ENCODE measurements at places on chromosomes 7 and 10.
A peak's percentile ranks its signal among the peaks of the same experiment; 100 is the strongest.

- DNase-seq: no peak
These were observed 22.3 kb downstream of the AMZ1 start for GRCh38 chr7:2710286-2710655.

- no peak for DNase-seq
These were observed 78.2 kb downstream of the THNSL1 start for GRCh38 chr10:25094590-25094989.

- DNase-seq: no peak
These were observed 70.1 kb downstream of the ST7 start for GRCh38 chr7:117023325-117023854.

GRCh38 chr10:62056698-62057097, 155.2 kb downstream of the ARID5B start:
- DNase-seq: no peak

DNA sequence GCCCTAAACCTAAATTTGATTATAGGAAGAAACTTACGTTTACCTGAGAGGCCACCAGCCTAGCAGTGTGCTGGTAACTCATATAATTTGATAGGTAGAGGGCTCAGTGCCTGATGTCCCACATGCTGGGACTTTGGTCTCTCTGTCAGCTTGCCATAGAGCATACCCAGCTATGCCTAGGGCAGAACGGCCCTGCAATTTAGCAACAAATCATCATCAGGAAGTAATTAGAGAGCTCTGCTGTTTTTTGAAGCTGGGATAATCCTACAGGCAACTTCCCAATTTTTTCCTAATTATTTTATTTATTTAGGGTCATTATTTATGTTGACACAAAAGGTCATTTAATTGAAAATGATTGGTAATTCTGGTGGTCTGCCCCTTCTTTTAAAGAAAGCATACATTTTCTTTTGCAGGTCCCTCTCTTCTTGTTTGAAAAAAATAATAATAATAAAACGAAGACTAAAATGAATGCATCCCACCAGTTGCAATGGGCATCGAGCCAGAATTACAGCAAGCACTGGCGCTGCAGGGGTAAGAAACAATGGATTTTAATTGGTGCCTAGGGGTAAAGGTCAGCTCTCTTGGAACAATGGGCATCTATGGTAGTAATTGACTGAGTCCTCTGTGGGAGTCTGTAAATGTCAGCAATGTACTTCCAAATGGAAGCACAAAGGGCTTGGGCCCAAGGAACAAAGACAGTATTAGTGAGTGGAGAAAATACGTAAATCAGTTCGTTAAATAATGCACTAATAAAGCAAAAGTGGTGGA, 348.0 kb downstream of the SORCS1 start:
- DNase-seq: no peak

DNA sequence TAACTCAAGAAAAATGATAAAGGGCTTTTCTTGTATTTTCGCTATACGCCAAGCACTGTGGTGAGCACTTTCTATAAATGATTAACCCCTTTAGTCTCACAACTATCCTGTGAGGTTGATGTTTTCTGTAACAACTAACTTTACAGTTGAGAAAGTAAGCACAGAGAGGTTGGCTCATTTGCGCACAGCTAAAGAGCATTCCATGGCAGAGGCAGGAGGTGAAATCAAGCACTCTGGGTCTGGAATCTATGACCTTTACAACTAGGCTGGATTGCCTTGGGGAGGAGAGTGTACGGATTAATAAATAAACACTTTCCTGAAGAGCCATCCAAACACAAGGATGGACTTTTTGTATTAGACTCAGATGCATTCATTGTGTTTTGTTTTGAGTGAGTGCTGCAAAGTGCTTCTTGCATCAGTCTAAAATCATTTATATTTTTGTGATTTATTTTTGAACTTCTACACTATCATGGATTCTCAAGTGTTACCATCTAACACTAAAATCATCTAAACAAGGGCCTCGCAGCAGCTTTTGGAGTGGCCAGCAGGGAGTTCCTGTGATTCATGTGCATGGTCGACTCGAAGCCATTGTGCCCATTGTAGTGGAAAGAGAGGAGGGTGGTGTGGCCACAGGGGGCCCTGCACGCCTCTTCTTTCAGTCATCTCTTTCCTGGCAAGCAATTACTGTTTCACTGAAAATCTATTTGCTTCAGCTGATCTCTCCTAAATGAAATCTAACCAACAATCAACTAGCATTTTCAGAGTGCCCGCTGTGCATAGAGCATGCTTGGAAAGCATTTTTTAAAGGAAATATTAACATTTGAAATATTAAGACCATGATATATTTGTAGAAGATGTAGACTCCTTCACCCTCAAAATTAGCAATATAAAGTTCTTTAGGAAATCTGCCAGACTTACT, 633.4 kb upstream of the COBL start:
- no peak for DNase-seq

GRCh38 chr10:17479822-17480221, 25.4 kb upstream of the ST8SIA6 start:
- no peak for DNase-seq

DNA sequence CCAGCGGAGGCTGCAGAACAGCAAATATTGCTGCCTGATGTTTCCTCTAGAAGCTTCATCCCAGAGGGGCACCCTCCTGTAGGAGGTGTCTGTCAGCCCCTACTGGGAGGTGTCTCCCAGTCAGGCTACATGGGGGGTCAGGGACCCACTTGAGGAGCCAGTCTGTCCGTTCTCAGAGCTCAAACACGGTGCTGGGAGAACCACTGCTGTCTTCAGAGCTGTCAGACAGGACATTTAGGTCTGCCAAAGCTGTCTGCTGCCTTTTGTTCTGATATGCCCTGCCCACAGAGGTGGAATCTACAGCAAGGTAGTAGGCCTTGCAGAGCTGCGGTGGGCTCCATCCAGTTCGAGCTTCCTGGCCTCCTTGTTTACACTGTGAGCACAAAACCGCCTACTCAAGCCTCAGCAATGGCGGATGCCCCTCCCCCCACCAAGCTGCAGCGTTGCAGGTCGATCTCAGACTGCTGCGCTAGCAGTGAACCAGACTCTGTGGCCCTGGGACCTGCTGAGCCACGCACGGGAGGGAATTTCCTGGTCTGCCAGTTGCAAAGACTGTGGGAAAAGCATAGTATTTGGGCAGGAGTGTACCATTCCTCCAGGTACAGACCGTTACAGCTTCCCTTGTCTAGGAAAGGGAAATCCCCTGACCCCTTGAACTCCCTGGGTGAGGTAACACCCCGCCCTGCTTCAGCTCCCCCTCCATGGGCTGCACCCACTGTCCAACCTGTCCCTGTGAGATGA, 17.7 kb upstream of the MINDY3 start:
- no peak for DNase-seq

GRCh38 chr7:55554038-55554437, 18.3 kb downstream of the VOPP1 start:
- DNase-seq: no peak

GRCh38 chr10:72274730-72275350, 1.1 kb downstream of the DDIT4 start:
- DNase-seq: peak; percentile 43

GRCh38 chr10:127035827-127036226, 130.6 kb downstream of the DOCK1 start:
- DNase-seq: no peak

- no peak for DNase-seq
These were observed 74.3 kb upstream of the FAM20C start for GRCh38 chr7:117836-118614.

GRCh38 chr7:33137103-33137502, 7.7 kb downstream of the BBS9 start:
- DNase-seq: no peak

DNA sequence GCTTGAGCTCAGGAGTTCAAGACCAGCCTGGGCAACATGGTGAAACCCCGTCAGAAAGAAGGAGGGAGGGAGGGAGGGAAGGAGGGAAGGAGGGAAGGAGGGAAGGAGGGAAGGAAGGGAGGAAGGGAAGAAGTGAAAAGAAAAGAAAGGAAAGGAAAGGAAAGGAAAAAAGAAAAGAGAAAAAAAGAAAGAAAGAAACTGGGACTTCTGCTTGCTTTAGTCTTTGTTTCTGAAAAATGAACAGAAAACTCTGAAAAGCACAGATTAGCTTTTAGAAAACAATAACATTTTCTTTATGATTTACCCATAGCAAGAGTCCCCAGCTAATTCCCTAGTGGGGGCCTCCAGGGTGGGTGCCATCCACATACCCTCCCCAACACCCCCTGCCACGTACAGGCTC, 46.8 kb downstream of the ATOH7 start:
- no peak for DNase-seq

DNA sequence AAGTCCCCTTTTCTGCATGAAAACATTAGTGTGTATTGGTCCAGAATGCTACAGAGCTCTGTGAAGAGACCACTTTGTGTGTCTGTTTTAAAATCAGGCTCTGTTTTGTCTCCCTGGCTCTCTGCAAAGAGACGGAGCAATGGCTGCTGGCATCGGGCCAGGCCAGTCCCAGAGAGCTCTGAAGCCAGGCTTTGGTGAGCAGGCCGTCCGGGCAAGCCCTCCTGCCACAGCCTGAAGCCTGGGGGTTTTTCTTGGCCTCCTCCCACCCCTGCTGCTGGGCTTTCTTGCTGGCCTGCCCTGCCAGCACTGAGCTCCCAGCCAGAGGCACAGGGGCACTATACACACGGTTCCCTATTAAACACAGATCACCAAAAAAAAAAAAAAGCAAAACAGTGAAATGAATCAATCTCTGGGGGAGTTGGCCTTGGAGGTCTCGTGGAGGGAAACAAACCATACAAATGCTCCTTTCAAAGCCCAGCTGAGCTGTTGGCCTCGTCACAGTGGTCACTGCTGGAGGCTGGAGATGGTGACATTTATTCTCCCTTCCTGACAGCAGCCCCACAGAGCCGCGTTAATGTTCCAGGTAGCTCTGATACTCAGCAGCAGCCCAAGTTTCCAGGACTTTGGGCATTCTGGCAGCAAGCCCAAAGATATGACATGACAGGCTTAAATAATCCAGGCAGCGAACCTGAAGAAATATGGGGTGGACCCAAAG, 237.2 kb downstream of the TCF7L2 start:
- peak; percentile 32 for DNase-seq

DNA sequence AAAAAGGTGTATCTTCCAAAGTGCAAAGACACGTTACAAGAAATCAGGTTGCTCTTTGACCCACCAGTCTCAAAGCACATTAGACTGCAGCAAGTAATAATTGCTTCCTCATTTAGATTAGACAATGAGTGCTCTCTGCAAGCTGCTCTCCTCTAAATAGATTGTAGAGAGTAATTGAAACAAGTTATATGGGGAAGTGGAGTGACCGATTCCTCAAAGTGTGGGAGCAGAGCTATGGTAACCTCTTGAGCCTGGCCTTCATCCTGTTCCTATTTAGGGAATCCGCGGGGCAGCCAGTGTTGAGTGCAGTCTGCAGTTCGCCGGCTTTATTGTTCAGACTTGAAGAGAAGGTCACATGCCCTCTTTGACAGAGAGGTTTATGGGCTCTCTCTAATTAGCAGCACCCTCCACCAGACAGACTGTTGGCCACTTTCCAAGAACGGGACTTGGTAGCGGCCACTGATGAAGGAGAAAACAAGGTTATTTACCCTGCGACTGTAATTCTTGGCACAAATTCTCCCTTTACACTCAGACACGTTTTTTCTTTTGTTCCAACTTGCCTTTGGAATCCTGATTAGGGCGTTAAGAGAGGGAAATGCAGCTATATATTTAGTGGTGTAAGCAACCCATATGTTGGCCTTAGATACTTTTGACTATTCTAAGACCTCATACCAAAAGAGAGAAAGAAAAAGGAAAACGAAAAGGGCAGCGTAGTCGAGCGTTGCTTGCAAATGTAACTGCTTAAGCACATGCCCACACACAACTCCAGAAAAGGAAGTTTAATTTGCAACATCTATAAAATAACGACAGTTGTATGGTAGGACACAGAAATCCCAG, 107.5 kb downstream of the REEP3 start:
- DNase-seq: peak; percentile 27

GRCh38 chr7:129643550-129644170, 32.1 kb downstream of the NRF1 start:
- no peak for DNase-seq

GRCh38 chr10:22320591-22321155, at the start of gene BMI1:
TSS of gene BMI1 (plus strand) at chr10:22321099. CDS start at chr10:22326450, 5,351 bp downstream.
- peak; percentile 81 for DNase-seq

DNA sequence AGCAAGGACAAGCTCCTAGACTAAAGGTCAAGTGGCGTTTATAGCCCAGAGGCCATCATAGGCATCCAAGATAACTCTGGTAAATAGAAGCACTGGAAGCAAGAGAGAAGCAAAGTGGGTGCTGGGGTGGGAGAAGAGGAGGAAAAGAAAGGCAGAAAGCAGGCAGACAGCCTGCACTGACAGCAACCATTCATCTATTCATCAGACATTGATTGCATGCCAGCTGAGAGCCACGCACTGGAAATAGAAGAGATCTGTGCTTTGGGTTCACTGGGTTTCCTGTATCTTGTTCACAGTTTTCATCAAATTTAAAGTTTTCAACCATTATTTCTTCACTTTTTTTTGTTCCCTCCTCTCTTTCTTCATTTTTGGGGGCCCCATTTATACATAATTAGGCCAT, 4.7 kb upstream of the SLIT1 start:
- DNase-seq: no peak

GRCh38 chr7:43083106-43083505, 29.3 kb upstream of the HECW1 start:
- no peak for DNase-seq

DNA sequence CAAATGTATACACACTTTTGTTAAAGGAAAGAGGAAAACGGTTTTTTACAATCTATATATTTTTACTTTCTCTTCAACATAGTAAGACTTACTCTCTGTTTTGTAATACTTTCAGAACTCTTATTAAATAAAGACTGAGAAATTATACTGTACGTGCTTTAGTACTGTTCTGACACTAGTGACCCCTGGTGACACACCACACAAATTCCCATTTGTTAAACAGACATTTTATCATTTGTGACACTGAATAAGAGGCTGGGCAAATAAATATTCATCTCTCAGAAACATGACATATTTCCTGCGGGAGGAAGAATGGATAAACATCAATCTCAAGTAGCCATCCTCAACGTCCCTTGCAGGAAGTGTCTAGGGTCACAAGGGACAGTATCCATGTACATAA, 68.9 kb upstream of the ZNF33B start:
- DNase-seq: no peak

DNA sequence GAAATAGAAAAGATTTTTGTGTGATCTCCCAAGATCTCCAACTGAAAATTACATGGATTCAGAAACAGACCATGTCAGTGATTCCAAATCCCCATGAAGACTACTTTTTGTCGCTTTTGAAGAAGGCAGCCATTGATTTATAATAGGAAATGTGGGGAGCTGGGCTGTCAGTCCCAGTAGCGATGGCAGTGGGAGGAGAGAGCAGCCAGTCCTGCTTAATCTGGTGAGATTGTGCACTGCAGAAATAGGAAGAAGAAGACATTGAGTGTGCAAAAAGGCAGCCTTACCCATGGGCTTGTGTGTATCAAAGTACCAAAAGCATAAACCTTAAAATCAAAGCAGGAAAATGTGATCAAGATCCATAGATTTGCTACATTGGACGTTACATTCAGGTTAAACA, 4.8 kb downstream of the ADRB1 start:
- no peak for DNase-seq

GRCh38 chr10:31646519-31646918, 282.1 kb downstream of the ARHGAP12 start:
- no peak for DNase-seq

GRCh38 chr10:31346953-31347352, 27.9 kb downstream of the ZEB1 start:
- DNase-seq: no peak

All from amygdala (tissue), 56 donors.